Left hindlimb (tissue), 1 donor: ENCODE measurements at places on chromosomes 6 and 20.

DNA sequence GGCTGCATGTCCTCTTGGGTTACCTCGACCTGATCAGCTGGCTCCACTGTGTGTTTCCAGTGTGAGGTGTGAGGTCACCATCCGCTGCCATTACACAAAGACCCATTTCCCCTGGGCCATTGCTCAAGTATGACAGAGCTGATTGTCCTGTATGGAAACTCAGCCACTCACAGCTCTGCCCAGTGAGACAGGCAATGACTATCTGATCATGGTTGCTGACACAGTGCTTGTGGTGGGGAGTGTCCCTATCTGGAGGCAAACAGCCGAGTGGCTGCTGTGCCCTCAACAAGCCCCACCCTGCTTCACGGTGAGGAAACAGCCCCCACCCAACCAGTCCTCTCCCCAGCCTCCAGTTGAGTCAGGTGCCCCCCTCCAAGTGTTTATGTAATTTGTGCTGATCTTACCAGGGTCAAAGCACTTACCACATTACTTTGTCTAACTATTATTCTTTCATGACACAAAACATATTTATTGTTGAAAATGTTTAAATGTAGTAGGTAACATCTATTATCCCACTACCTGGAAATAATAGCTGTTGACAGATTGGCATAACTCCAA is 11.7 kb upstream of the MAPK13 start:
- no peak for DNase-seq

DNA sequence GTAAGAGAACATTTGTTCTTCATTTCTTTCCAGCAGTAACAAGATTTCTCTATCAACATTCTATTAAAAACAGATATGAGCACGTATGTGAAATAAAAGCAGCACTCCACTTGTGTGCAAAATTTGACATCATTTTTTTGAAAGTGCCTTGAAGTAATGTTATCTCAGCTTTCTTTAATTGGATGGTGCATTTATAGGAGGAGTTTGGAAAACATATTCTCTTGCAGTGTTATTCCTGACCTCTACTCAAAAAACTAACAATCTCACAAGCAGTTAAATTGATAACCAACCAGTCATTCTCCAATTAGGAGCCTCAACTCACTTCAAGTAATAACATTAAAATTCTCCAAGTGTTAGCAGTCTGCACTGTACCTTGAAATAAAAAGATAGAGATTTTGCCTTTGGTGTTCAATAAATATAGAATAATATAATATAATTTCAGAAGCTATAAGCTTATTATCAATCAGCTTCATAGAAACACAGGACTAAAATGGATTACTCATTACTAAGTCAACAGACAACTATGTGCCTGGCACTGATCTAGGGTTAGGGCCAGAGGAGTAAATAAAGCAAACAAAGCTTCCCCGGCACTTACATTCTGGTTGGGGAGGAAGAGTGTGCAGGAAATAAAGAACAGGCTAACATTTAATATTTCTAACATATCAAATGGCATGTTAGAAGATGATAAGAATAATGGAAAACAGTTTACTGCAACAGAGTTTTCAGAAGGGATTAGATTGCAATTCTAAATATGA is 149.0 kb upstream of the SGK1 start:
- no peak for DNase-seq

DNA sequence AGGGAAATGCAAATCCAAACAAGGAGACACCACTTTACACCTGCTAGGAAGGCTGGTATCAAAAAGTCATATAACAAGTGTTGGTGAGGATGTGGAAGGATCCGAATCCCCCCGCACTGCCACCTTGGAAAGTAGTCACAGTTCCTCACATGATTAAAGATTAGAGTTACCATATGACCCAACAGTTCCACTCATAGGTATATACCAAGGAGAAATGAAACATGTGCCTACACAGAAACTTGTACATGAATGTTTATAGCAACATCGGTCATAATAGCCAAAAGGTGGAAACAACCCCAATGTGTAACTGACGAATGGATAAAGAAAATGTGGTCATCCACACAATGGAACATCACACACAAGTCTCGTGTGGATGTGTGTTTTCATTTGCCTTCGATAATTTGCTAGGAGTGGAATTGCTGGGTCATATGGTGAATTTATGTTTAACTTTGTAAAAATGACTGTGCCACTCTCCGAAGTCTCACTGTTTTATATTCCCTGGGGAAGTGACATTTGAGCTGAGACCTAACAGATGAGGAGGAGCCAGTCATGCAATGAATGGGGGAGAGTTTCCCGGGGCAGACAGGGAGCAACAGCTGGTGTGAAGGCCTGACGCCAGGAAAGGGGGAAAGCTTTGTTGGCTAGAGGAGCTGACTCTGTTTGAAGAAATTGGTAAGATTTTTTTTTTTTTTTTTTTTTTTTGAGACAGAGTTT is 125.9 kb upstream of the MLN start:
- DNase-seq, result no peak

DNA sequence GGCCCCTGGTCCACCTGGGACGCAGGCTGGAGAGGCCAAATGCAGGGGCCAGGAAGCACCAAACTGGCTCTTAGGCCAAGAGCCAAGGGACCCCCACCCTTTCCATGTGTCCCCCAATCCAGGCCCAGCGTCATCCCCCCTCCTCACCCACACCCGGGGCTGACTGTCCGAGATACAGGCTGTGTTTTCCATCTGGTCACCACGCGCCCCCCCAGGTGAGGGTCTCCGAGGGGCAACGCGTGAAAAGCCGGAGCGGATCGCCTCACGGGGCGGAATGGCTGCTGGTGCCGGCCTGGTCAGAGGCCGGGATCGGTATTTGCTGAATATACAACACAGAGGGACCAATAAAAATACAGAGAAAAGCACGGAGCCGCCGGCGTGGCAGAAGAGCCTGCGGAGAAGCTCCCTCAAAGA is 5.2 kb upstream of the ABHD16B start:
- DNase-seq, result no peak

GRCh38 chr6:158698931-158699330 is 49.1 kb downstream of the SYTL3 start:
- DNase-seq, result no peak

DNA sequence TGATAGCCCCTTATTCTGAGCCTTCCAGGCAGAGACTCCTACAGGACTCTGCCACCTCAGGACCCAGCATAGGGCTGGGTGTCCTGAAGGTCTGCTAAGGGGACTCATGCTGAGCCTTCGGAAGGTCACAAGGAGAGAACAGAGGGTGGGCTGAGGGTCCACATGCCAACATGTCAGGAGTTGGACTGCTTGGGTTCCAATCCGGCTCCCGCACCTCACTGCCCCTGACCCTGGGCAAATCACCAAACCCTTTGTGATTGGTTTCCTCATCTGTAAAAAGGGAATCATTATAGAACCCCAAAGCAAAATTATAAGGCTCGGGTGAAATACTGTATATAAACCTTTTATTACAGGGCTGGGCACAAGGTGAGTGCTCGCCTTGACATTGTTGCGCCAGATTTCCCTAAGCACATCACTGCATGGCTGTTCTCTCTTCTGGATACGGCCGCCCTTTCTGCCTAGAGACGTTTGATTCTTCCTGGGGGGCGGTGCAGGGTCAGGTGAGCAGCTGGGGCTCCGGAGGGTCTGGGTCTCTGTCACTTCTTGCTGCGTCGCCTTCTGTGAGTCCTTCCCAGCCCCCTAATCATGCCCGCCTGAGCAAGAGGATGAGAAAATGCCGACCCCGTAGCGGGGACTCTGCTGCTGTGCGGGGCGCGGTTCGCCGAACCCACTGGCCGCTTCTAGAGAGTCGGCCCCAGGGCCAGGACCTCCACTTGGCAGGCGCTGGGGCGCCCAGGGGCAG is 90.5 kb upstream of the EPB41L1 start:
- DNase-seq, result no peak

GRCh38 chr6:84774985-84775284 is 10.5 kb upstream of the TBX18 start:
- no peak for DNase-seq

DNA sequence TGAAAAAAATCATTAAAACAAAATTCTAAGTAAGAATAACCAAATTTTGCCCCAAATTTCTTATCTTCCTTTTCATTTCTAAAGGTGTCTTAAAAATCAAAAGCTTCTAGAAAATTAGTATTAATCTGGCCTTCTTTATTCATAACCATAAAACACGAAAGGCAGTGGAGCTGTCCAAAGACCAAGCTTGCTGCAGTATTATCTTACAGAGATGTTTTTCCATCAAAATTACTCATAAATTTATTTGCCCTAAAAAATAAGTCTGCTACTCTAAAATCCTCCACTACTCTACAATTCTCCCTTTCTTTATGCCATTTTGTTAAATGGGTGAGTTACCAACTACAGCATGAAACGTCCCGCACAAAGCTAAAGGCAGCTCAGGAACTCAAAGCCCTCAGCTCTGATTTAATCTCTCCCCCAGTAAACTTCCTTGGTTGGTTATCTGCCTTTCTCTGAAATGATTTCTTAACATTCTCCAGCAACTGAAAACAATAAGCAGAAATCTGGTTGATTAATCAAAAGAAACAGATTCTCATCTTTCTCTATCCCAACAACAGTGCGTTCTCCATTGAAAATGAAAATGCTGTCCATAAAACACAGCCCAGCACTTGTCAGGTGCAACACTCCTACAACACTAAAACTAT is 2.1 kb downstream of the USP49 start:
- no peak for DNase-seq

DNA sequence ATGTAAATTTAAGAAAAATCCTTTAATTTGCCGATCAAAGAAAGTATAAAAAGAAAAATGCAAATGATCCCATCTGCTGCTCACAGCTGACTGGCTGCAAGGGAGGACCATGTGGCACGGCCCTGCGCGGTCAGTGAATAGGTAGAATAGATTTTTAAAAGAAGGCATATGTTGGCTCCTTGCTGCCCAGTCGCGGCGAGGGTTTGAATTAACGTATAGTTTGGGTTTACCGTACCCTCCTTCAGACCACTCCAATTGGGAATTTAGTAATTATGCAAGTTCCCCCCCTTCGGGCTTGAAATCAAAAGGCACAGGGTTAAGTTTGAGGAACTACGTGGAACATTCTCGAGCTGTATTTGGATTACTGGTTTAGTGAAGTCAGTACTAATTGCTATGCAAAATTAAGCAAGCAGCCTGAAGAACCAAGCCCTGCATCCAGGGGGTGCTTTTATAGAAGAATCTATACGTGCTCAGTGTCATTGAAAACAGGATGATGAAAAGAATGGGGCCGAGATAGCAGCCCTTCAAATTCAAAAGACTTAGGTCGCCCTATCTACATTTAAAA is 1.1 kb upstream of the BEND3 start:
- DNase-seq, result no peak

- no peak for DNase-seq
Observed at GRCh38 chr6:79668381-79668780, 37.3 kb downstream of the SH3BGRL2 start.

GRCh38 chr6:148251891-148252290 is 90.7 kb upstream of the SASH1 start:
- no peak for DNase-seq

DNA sequence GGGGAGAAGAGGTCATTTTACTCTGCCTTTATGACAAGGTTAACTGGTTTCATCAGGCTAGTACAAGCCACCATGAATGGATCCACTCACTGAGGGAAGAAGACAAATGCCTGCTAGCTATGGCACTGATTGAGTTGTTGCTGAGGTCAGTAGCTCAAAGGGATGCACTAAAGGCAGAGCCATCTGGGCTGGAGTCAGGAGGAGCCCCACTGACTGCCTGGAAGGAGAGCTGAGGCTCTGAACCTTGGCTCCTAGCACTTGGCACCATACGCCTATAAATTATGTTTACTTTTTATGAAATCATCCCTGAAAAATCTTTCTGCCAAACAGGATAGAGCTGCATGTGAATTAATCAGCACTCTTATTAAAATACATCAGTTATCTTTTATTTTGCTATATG is 104.6 kb downstream of the DTD1 start:
- no peak for DNase-seq

DNA sequence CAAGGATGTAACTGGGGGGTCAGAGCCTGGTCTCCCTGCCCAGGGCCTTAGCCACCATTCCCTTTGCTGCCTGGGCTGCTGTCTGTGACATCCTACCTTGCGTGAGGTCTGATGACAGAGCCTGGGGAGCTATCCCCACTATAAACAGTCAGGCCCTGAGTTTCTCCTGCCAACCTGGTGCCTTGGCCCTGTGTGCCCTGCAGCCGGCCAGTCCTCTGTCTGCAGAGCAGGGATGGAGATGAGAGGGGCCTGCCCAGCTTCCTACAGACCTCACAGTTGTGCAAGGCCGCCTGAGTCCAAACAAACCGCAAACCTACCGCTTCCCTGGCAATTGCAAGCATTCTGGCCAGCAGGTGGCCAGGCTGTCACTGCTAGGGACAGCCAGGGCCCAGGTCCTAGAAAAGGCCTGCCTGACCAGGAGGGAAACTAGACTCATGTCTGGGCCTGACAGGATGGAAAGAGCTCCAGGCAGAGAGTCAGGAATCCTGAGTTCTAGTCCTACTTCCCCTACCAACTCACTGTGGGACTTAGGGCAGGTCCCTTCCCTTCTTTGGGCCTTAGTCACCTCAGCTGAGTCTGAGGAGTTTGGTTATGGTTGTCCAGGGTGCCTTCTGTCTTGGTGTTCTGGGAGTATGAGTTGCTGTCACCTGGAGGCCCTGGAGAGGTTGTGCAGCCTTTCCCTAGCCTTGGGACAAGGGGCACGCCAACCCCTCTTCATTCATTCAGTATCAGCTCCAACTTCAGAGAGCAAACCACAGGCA is 86.2 kb downstream of the VEGFA start:
- no peak for DNase-seq

GRCh38 chr6:22095836-22096235 is 201.0 kb downstream of the PRL start:
- DNase-seq, result no peak

- no peak for DNase-seq
Observed at GRCh38 chr20:46915575-46916257, 21.1 kb downstream of the EYA2 start.

- DNase-seq, result no peak
Observed at GRCh38 chr6:10441004-10441654, 26.3 kb upstream of the TFAP2A start.

GRCh38 chr20:45817376-45818194 is 5.1 kb downstream of the UBE2C start:
- no peak for DNase-seq

DNA sequence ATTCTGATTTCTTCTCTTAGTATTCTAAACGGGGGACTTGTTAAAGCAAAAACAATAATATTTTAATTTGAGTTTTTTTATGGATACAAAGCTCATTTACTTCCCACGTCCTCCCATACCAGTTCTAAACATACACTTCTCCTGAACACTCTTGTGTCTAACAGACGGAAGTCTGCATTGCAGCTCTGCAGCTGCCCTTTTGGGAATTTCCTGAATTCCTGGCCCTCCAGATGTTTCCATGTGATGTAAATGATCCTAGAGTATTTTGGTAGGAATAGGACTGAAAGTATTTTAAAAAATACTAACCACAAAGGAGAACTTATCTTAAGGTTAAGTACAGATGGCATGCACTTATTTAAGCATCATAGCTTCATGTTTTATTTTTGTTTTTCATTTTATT is 886.7 kb downstream of the TBC1D32 start:
- DNase-seq, result no peak

GRCh38 chr6:37838219-37838921 is 18.8 kb downstream of the ZFAND3 start:
- DNase-seq, result no peak

- DNase-seq, result no peak
Observed at GRCh38 chr6:67875877-67876383, 759.2 kb upstream of the ADGRB3 start.

- DNase-seq, result no peak
Observed at GRCh38 chr6:111086685-111087084, 618 bp upstream of the SLC16A10 start.

- no peak for DNase-seq
Observed at GRCh38 chr6:25774120-25774715, 19.7 kb downstream of the SLC17A4 start.
